Activated CD8-positive, alpha-beta memory T cell treated with anti-CD3 and anti-CD28 coated beads for 48 hours (primary cell): ENCODE measurements at places on chromosomes 13 and 19.

DNA sequence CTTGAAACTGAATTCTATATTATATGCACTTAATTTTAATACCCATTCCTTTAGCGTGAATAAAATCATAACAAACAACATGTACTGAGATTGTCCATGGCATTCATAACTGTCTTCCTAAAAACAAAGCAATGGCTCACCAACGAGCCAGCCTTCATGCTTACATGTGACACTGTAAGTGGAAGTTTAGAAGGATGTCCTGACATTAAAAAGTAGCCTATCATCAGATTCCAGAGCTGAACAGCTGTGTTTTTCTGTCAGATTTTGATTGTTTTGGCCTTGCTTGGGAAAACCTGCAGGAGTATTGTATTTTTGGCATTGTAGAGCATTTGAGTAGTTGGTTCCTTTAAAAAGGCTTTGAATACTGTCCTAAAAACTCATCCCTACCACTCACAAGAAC lies 21.3 kb downstream of the ANKRD10 start:
- no peak for DNase-seq

DNA sequence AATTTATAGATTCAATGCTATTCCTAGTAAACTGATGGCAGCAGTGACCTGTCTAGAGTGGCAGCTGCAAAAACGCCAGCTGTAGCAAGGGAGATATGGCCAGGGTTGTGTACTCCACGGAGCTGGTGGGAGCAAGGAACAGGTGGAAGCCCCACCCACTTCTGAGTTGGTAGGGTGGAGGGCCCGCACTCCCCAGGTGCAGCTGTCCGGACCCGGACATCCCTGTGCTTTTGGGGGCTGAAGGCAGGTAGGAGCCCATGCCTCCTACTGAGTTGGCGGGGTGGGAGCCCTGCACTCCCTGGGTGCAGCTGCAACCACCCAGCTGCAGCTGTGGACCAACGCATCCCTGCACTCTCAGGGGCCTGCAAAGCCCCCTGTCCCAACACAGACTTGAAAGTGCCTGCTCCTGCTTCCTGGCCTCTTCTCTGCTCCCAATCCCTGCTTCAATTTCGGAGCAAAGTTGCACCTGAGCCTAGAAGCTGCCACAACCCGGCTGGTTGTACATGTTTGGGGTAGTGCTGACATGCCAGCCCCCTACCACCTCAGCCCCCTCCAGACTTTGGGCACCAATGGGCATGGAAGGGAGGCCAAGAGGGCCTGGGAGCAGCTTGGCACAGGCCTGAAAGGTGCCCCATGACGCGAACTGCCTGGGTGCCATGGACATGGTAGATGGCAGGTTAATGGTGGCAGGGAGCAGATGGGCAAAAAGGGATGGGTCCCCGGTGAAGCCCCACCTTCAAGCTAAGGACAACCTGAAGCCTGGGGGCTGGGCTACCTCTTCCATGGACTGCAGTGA lies 19.8 kb downstream of the UGGT2 start:
- DNase-seq, result no peak

GRCh38 chr19:41225238-41226052 lies 6.4 kb downstream of the AXL start:
- peak; percentile 12 for DNase-seq

GRCh38 chr13:79549355-79550106 lies 68.6 kb downstream of the NDFIP2 start:
- DNase-seq, result no peak

DNA sequence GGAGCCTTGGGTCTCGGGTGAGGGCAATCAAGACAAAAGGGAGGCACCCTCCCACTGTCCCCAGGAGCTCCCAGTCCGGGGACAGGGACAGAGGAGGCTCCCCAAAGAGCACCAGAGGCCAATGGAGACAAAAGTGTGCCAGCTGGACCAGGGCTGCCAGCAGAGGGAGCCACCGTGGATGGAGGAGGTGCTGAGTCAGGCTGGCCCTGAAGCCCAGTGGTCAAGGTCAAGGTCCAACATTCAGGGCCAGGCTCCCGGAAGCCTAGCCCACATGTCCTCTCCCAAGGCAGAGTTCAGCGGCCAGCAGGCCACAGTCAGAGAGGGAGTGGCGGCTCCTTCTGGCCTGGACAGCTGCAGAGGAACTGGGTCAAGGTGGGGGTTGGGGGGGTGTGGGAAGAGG lies 8.4 kb downstream of the COL5A3 start:
- DNase-seq, result no peak

DNA sequence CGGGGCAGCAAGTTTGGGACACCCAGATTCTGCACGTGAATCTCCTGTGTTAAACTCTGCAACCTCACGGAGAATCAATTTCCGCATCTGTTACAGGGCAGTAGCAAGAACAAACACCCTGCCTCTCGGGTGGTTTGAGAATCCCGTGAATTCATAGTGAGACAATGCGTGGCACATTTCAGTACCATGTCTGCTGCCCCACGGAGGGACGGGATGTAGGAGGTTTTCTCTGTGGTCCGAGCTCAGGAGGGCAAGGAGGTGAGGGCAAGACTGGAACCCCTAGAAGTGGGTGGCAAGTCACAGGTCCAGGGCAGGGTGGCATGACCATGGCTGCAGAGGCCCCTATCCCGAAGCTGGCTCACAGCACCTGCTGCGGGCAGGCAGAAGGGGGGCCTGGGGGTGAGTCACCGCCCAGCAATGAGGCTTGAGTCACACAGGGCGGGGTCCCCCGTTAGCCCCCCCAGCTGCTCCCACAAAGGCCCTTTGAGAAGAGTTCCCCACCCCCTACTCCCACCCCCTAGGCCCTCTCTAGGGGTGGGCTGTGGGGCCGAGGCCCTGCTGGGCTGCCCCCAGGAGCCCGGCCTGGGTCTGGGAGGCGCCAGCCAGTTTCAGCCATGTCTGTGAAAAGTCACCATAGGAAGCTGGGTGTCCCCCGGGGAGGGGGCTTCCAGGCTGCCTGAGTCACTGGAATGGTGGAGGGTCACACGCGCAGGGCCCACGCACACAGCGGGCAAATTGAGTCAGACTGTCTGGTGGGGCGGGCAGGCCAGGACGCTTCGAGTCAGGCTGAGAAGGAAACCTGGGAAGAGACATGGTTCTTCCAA lies 25.8 kb upstream of the NANOS3 start:
- DNase-seq, result no peak

GRCh38 chr19:19096641-19097627 lies 33.1 kb downstream of the SLC25A42 start:
- no peak for DNase-seq

DNA sequence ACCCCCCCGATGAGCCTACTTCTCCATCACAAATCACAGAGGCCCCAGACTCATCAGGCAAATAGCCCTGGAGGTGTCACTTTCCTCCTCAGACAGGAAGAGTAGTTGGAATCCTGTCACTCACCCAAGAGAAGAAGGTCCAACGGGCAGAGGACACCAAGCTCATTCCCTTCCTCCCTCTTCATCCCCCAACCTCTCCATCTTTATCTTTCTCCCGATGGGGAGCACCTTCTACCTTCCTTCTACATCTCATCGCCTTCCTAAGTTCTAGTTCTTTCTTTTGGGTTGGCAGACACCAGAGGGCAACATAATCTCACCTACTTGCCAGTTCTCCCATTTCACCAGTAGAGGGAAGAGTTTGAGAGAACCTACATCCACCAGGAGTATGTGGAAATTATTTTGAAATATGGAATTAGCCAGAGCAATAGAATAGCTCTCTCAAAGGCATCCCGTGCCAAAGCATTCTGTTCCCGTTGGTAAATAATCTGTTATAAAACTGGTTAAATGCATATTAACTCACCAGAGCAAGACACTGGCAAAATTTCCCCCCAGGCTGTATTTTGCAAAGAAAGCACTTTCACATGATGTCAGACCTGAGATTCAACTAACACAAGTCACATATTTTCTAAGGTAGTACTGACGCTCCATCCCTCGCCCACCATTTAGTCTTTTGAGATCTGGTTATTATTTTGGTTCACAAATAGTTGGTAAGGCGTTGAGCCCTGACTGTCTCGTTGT lies 55.0 kb downstream of the ZIC5 start:
- no peak for DNase-seq

DNA sequence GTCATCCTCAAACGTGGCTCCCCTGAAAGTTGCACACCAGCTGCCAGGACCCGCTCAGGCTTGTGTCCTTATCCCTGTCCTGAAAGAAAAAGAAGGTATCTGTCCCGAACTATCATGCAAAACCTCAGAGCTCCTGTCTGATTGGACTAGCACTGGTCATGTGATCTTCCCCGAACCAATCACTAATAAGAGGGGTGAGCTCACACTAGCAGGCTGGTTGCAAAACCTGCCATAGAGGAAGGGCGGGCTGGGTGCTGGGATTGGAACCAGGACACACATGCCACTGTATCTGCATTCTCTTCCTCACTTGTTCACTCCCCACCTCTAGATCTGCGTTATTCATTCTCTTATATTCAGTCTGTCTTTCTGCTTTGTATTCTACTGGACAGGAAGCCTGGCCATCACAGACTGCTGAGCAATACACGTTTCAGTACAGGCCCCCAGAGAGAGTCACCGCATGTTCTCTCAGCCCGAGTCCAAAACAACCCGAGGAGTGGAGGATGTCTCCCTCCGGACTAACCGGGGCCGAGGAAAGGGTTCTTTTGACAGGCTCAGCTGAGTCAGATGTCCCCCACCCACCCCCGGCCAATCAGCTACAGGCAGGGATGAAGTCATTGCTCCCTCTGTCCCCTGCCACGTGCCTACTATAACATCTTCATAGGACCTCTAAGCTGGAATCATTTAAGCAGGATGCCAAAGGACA lies 97.7 kb downstream of the SIPA1L3 start:
- no peak for DNase-seq

DNA sequence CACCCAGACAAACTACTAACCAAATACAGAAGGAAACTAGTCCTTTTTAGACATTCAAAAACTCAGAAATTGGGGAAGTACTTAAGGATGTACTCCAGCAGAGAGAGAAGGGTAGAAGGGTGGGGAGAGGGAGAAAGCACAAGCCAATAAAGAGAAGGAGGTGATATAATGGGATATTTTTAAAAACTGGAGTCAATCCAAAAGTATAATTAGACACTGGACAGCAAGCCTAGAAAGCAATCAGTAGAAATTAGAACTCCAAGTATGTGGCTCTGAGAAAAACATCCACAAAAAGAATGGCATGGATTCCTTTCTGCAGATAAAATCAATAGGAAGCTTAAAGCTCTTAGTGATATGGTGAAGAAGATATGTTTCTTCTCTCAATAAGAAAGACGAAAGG lies 55.8 kb downstream of the PEPD start:
- no peak for DNase-seq

DNA sequence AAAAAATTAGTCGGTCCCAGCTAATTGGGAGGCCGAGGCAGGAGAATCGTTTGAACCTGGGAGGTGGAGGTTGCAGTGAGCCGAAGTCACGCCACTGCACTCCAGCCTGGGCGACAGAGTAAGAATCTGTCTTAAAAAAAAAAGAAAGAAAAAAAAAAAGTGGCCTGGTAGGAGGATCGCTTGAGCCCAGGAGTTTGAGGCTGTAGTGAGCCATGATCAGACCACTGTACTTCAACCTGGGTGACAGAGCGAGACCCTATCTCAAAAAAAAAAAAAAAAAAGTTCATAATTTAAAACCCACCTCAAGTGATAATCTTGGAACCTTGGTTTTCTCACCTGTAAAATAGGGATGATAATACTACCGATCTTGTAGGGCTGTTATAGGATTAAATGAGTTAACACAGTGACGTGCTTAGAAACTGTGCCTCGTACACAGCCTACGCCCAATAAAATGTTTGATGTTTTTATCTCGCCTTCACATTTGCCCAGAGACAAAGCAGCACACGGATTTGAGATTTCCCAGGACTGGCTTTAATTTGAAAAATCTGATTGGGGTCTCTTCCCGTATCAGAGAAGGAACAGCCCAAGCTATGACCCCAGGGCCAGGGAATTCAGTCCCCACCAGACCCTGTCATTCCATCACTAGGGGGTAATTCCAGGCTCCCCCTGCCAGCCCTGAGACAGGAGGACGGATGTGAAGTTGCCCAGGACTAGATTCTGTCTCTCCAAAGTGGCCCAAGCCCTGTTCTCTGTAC lies 3.6 kb downstream of the SERTAD1 start:
- no peak for DNase-seq

DNA sequence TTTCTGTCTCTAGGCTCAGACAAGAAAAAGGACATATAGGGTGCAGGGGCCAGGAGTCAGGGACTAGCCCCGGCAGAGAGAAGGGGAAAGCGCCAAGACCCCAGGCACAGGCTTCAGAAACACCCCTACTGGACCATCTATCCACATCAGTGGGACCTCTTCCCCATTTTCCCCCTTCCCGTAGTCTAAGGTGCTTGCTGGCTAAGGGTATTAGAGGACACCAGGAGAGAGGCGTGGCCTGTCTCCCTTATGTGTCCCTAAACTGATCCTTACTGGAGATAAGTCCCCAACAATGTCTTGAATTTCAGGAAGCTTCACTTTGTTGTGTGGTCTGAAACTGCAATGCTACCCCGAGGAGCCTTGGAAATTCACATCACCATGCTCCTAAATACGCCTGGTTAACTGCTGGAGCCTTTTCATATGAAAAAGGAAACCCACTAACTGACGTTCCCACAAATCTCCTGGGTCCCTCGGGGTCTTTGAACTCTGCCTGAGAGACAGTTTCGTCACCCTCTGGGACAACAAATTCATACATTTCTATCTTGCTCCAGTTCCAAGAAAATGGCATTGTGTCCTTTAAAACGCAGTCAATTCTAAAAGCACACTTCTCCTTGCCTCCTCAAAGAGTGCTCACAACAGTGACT lies 197.7 kb downstream of the COL4A1 start:
- DNase-seq, result no peak

GRCh38 chr13:30847650-30848307 lies 58.3 kb upstream of the MEDAG start:
- DNase-seq, result no peak

DNA sequence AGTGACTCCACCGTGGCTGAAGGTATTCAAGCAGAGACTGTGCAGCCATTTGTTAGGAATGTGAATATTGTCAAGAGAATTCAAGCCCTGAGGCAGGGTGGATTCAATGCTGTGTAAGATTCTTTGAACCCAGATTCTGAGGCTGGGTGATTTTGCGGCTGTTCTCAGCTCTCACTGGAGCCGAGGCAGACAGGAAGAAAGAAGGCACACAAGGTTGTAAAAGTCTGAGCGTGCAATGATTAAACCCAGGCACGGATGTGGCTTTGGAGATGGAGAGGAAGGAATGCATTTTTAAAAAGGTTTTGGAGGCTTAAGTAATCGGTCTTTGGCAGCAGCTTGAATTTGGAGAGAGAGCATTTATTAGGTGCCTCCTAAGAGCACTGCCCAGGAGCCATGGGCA lies 187.9 kb downstream of the KATNAL1 start:
- no peak for DNase-seq

GRCh38 chr13:94646904-94647303 lies 45.2 kb downstream of the GPR180 start:
- no peak for DNase-seq

DNA sequence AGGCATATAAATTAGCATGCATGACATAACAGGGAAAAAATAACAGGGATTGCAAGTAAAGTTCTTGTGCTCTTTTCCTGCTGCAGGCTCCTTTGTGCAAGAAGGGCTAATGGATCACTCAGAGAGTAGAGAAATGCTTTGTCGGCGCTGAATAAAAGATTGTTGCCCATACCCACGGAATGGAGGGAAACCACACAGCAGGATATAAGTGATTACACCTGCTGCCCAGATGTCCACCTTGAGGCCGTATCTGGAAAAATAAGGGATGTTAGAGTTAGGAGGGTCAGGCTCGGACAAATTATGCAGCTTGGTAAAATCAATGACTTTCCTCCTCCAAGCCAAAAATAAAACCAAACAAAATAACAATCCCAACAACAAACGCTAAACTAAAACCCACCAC lies 322.3 kb downstream of the DCLK1 start:
- DNase-seq, result no peak
